ENCODE measurements at places on chromosomes 6 and 20. TPM values are rescaled to one million over a fixed set of nuclear protein-coding genes. Genes with fewer than 3 reads are reported as not detected.
A peak's percentile ranks its signal among the peaks of the same experiment; 100 is the strongest.

Gene KCNG1
- total RNA-seq, result not detected

Gene GABRR2
- total RNA-seq, result 0.49 TPM

Gene COL20A1
- not detected for total RNA-seq

Gene CFAP61
- not detected for total RNA-seq

Gene PYGB
- total RNA-seq, result 26.3 TPM

Gene MYLK2
- not detected for total RNA-seq

Gene PNPLA1
- not detected for total RNA-seq

DNA sequence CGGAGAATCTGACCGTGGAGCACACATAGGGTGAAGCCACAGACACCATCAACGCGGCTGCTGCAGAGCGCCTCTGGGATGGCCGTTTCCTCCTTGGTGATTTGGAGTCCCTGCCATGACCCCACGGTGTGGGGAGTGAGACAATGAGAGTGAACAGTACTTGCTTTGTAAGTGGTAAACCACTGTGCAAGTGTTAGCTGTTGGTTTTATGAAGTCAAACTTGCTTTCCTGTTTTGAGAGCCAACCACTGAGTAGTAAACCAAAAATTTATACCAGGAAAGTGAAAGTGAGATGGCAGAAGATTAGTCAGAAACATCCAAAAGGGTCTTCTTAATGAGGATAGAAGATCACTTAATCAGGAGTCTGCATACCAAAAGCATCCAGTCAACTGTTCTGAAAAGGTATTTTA lies 160.7 kb downstream of the FOXC1 start:
- no peak overlapping the region for H3K4me3 ChIP-seq
- no peak overlapping the region for H3K27ac ChIP-seq
- no peak for DNase-seq
- H3K4me1 ChIP-seq, result peaks cover 22% of the 10 kb centered on the region
- H3K27me3 ChIP-seq, result no peaks in the 10 kb centered on the region
- H3K36me3 ChIP-seq, result peaks cover 6% of the 10 kb centered on the region

DNA sequence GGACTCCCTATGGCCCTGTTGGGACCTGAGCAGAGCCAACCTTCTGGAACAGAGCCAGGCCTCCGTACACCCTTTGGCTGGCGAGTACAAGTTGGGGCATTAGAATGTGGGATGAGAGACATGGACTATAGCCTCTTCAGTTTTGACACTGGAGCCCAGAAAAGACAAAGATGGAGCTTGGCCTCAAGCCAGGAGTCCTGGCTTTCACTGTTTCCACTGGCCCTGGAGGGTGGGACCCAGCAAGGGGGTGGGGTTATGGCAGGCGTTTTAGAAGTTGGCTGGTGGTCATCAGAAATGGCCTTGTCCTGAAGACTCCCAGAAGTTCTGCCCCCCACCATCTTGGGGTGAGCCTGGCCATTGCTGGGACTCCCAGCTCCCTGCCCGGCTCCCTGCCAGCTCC lies 21.8 kb downstream of the ITPR3 start:
- no peak overlapping the region for H3K27ac ChIP-seq
- H3K4me1 ChIP-seq, result peaks cover 5% of the 10 kb centered on the region
- no peaks in the 10 kb centered on the region for H3K27me3 ChIP-seq
- H3K36me3 ChIP-seq, result peaks cover 36% of the 10 kb centered on the region

- H3K4me3 ChIP-seq, result no peak overlapping the region
- DNase-seq, result no peak
- H3K27ac ChIP-seq, result no peak overlapping the region
- H3K4me1 ChIP-seq, result no peaks in the 10 kb centered on the region
- H3K36me3 ChIP-seq, result no peaks in the 10 kb centered on the region
- H3K27me3 ChIP-seq, result no peaks in the 10 kb centered on the region
Measured at GRCh38 chr6:150617062-150617461, 17.4 kb downstream of the PLEKHG1 start.

GRCh38 chr6:49541936-49542335 lies 8.5 kb upstream of the C6orf141 start:
- no peaks in the 10 kb centered on the region for H3K4me1 ChIP-seq
- no peak overlapping the region for H3K27ac ChIP-seq
- H3K4me3 ChIP-seq, result no peak overlapping the region
- H3K36me3 ChIP-seq, result no peaks in the 10 kb centered on the region
- DNase-seq, result no peak

GRCh38 chr6:77893391-77893790 lies 240.6 kb downstream of the MEI4 start:
- DNase-seq, result no peak
- no peaks in the 10 kb centered on the region for H3K36me3 ChIP-seq
- H3K4me1 ChIP-seq, result no peaks in the 10 kb centered on the region
- H3K27ac ChIP-seq, result no peak overlapping the region
- H3K27me3 ChIP-seq, result no peaks in the 10 kb centered on the region

- DNase-seq, result no peak
- peaks cover 22% of the 10 kb centered on the region for H3K4me1 ChIP-seq
- H3K27me3 ChIP-seq, result no peaks in the 10 kb centered on the region
- H3K4me3 ChIP-seq, result no peak overlapping the region
- no peaks in the 10 kb centered on the region for H3K36me3 ChIP-seq
- H3K27ac ChIP-seq, result no peak overlapping the region
Measured at GRCh38 chr6:168880271-168880670, 373.4 kb downstream of the THBS2 start.

DNA sequence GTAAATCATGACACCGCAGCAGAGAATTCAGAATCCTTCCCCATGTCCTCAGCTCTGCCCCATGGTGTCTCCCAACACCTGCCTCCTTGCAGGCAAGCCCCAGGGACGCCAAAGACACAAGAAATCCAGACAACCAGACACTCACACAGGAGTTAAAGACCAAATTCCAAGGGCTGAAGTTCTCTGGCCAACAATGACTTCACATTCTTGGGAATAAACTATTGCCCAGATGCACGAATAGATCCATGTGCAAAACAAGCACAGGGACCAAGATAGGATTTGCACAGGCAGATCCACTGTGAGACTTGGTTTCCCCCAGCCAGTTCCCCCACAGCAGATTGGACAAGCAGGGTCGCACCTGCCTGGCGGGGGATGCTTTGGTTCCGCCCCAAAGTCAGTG lies 246.7 kb downstream of the SOD2 start:
- no peak for DNase-seq
- no peaks in the 10 kb centered on the region for H3K4me1 ChIP-seq
- no peak overlapping the region for H3K4me3 ChIP-seq
- H3K36me3 ChIP-seq, result no peaks in the 10 kb centered on the region
- H3K27me3 ChIP-seq, result peaks cover 3% of the 10 kb centered on the region

DNA sequence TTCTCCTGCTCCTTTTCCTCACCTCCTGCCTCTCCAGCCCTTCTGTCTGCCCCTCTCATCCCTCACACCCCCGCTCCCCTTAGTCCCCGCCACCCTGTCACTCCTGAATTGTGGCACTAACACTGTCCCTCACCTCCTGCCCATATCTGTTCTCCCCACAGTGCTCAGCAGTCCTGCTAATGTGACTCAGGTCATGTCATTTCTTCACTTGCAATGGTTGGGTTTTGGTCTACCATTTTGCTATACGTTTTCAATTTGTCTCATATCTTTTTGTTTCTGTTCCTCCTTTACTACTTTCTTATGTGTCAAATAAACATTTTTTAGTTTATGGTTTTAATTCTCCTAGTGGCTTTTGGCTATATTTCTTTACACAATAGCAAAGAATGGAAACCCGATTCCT lies 1.3 kb upstream of the HLA-B start:
- no peak for DNase-seq
- peaks cover 35% of the 10 kb centered on the region for H3K36me3 ChIP-seq

DNA sequence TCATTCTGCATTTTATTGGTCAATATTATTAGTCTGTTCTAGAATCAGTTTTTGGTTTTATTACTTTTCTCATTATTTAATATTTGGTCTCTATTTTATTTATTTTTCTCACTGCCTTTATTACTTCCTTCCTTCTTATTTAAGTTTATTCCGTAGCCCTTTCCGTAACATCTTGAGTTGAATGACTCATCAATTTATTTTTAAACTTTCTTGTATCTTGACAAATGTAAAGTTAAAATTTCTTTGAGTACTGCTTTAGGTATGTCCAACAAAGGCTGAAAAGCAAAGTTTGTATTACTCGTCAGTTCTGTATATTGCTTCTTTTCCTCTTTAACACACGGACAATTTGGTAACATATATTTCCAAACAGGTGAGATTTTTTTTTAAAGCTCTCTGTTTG lies 192.0 kb downstream of the CD109 start:
- no peak for DNase-seq
- H3K4me1 ChIP-seq, result peaks cover 4% of the 10 kb centered on the region
- H3K27ac ChIP-seq, result no peak overlapping the region
- H3K27me3 ChIP-seq, result no peaks in the 10 kb centered on the region
- H3K36me3 ChIP-seq, result no peaks in the 10 kb centered on the region
- no peak overlapping the region for H3K4me3 ChIP-seq

DNA sequence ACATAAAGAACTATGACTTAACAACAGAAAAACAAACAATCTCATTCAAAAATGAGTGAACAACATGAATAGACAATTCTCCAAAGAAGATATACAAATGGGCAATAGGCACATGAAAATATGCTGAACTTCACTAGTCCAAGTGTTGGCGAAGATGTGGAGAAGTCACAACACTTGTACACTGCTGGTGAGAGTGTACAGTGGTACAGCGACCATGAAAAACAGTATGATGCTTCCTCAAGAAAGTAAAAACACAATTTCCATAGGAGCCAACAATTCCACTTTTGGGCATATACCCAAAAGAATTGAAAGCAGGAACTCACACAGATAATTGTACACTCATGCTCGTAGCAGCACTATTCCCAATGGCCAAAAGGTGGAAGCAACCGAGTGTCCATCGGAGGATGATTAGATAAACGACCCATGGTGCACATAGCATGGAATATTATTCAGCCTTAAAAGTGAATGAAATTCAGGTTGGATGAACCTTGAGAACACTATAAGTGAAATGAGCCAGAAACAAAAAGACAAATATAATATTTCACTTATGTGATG lies 6.6 kb downstream of the HLA-F start:
- H3K36me3 ChIP-seq, result peaks cover 42% of the 10 kb centered on the region
- no peak overlapping the region for H3K4me3 ChIP-seq
- DNase-seq, result no peak
- peaks cover 43% of the 10 kb centered on the region for H3K4me1 ChIP-seq
- no peaks in the 10 kb centered on the region for H3K27me3 ChIP-seq

DNA sequence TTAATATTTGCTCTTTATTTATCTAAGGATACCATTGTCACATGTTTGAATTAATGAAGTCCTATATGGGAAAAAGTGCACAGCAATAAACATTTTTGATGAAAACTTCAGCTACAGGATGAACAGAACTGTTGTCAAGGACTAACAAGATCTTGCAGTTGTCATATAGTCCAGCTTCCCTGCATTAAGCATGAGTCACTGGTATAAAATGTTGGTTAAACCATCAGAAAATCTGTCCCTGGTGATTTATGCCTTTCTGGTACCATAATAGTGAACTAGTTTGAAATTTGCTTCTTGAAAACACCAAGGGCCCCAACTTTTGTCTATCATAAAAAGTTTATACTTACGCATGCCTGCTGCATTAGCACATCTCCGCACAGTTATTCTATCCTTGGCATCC lies 60.4 kb upstream of the RSPO3 start:
- no peaks in the 10 kb centered on the region for H3K27me3 ChIP-seq
- H3K4me1 ChIP-seq, result no peaks in the 10 kb centered on the region
- H3K36me3 ChIP-seq, result no peaks in the 10 kb centered on the region
- no peak overlapping the region for H3K27ac ChIP-seq
- DNase-seq, result no peak
- H3K4me3 ChIP-seq, result no peak overlapping the region

DNA sequence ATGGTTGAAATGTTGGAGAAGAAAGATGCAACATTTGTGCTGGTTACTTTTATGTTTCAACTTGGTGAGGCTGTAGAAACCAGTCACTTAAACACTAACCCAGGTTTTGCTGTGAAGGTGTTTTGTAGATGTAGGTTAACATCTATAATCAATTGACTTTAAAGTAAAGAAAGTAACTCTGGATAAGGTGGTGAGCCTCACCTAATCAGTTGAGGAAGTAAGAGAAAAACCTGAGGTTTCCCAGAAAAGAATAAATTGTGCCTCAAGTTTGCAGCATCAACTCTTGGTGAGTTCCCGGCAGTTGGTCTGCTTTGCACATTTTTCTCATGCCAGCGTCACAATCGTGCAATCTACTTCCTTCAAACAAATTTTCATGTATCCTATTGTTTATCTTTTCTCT lies 673.4 kb downstream of the QKI start:
- no peak overlapping the region for H3K4me3 ChIP-seq
- no peak for DNase-seq
- no peaks in the 10 kb centered on the region for H3K27me3 ChIP-seq
- H3K27ac ChIP-seq, result no peak overlapping the region
- no peaks in the 10 kb centered on the region for H3K36me3 ChIP-seq

GRCh38 chr20:57837208-57838035 lies 127.6 kb upstream of the PMEPA1 start:
- H3K4me3 ChIP-seq, result no peak overlapping the region
- H3K36me3 ChIP-seq, result no peaks in the 10 kb centered on the region
- no peaks in the 10 kb centered on the region for H3K4me1 ChIP-seq
- no peaks in the 10 kb centered on the region for H3K27me3 ChIP-seq
- no peak for DNase-seq

DNA sequence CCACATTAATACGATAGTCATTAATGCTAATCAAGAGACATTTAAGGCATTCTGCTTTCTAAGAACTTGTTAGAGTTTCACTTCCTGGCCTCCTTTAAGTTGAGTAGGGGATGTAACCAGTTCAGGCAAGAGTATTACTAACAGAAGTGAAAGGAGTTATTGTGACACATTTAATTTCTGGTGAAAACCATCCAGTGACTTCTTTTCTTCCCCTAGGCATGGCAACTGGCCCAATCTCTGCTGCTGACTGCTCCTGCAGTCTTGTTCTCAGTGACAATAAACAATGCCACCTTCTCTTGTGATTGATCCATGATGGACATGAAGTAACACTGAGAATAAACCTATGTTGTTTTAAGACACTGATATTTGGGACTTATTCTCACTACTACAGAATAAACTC lies 130.9 kb upstream of the DEFB112 start:
- H3K4me1 ChIP-seq, result no peaks in the 10 kb centered on the region
- no peak overlapping the region for H3K4me3 ChIP-seq
- no peak for DNase-seq
- H3K27ac ChIP-seq, result no peak overlapping the region
- H3K27me3 ChIP-seq, result no peaks in the 10 kb centered on the region
- no peaks in the 10 kb centered on the region for H3K36me3 ChIP-seq

GRCh38 chr6:68740828-68741500 lies 105.9 kb downstream of the ADGRB3 start:
- peak; percentile 1 for DNase-seq
- H3K27me3 ChIP-seq, result no peaks in the 10 kb centered on the region
- no peak overlapping the region for H3K4me3 ChIP-seq
- H3K36me3 ChIP-seq, result no peaks in the 10 kb centered on the region

GRCh38 chr6:21348504-21349195 lies 244.9 kb upstream of the SOX4 start:
- H3K27ac ChIP-seq, result no peak overlapping the region
- no peaks in the 10 kb centered on the region for H3K27me3 ChIP-seq

GRCh38 chr20:10303852-10304251 lies 85.2 kb downstream of the SNAP25 start:
- H3K27me3 ChIP-seq, result no peaks in the 10 kb centered on the region
- H3K4me3 ChIP-seq, result no peak overlapping the region
- no peak for DNase-seq
- no peak overlapping the region for H3K27ac ChIP-seq
- H3K4me1 ChIP-seq, result peaks cover 3% of the 10 kb centered on the region

Measured in CD4-positive, alpha-beta T cell (primary cell).